Amygdala (tissue), 56 donors: ENCODE measurements at places on chromosomes 2 and 18.

DNA sequence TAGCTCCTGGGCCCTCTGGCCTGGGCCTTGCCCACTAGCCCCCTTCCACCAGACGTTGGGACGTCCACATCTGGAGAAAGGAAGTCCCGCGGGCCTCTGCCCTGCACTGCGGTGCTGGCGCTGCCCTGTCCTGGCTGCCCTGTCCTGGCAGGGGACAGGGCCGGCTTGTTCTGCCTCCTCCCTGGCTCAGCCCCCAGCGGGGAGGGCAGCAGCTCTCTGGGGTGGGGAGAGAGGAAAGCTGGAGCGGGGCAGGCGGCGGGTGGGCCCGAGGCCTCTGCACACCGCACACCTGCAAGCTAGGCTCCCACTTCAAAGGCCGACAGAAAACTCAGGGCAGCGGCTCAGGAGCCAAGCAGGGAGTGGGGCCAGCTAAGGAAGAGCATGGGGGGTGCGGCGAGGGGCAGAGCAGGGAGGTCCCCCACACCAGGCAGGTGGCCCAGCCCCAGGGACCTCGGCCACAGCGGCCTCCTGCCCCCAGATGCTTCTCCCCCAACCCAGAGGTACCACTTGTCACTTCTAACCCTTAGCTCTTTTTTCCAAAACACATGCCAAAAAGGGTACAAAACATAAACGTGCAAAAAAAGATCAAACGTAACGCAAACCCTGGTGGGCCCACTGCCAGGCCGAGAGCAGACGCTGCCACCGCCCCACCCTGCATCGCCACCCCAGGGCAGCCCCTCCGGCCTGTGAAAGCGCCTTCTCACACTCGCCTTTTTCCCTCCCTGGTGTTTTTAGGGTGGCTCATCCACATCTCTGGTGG lies 13.5 kb downstream of the SNED1 start:
- DNase-seq = no peak

- no peak for DNase-seq
Observed at GRCh38 chr2:61173116-61173515, 11.1 kb downstream of the C2orf74 start.

DNA sequence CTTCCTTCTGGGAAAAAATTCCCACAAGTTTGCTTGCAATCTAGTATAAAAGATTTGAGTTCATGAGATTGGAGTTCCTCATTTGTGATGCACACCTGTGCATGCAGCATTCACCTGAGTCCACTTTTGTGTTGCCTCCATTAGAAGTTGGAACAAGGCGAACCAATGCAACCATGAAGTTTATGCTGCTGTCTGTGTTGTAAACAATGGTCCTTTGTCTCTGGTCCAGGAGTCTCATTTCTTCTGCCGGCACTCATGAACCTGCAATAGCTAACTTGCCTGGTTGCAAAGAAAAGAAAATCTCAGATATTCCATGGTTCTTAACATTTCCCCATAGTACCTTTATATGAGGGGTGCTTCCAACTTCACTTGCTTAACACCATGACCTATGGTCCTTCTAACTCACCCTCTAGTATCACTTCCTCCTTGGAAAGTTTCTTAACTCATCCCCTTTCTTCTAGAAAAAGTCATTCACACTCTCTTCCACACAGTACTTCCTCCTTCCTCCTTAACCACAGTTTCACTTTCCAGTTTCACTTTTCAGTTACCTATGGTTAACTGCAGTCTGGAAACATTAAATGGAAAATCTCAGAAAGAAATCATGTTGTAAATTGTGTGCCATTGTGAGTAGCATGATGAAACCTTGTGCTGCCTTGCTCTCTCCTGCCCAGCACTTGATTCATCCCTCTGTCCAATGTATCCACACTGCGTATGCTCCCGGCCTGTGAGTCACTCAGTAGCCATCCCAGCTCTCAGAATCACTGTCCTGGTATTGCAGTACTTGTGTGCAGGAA lies 128.8 kb upstream of the TRIB2 start:
- DNase-seq = no peak

- DNase-seq = no peak
Observed at GRCh38 chr2:169472249-169472648, 7.0 kb upstream of the BBS5 start.

GRCh38 chr2:226414335-226414734 lies 385.3 kb downstream of the IRS1 start:
- DNase-seq = no peak

GRCh38 chr2:17239550-17239949 lies 278.7 kb downstream of the RAD51AP2 start:
- DNase-seq = no peak

DNA sequence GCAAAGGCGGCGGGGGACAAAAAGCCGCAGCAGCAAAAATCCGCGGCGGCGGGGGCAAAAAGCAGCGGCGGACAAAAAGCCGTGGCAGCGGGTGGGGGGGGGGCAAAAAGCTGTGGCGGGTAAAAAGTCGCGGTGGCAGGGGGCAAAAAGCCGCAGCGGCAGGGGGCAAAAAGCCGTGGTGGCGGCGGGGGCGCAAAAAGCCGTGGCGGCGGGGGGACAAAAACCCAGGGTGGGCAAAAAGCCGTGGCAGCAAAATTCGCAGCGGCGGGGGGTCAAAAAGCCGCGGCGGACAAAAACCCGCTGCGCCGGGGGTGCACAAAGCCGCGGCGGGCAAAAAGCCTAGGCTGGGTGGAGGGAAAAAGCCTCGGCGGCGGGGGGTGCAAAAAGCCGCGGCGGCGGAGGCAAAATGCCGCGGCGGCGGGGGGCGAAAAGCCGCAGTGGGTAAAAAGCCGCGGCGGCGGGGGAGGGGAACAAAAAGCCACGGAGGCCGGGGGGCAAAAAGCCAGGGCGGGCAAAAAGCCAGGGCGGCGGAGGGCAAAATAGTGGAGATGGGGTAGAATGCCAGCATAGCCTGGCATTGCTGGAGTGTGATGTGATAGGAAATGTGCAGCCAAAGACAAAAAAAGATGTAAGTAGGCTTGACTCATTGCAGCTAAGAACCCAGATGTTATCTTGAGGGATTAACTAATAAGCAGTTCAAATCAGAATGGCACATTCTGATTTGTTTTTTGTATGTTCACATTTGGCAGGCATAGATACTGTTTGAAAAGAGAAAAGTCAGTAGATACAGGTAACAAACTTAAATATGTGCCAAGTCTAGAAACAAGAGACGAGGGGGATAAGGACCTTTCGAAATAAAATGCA lies 1076.3 kb downstream of the RPIA start:
- no peak for DNase-seq

GRCh38 chr18:79781331-79781941 lies 16.3 kb upstream of the KCNG2 start:
- DNase-seq = no peak

- DNase-seq = no peak
Observed at GRCh38 chr2:56026828-56027227, 103.2 kb upstream of the EFEMP1 start.

- no peak for DNase-seq
Observed at GRCh38 chr18:10207682-10208345, 246.6 kb upstream of the APCDD1 start.

GRCh38 chr18:22473366-22473765 lies 55.7 kb upstream of the CTAGE1 start:
- no peak for DNase-seq

GRCh38 chr2:185456517-185456916 lies 282.1 kb upstream of the FSIP2 start:
- no peak for DNase-seq

DNA sequence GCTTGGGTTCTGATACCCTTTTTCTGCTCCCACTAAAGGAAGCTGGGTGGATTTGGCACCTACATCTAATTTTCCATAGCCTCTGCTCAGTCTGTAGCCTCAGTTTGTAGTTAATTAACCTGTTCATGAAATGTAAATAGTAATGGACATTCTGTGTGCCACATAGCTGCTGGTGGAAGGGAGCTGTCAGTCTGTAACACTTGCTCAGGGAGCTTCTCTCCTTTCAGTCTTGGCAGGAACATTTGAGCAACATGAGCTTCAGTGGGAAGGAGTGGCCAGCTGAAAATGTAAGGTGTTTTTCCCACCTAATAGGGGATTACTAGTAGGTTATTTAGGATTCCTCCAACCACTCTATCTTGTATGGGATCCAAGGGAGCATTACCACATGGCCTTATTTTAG lies 203.4 kb downstream of the ASXL3 start:
- DNase-seq = no peak

- no peak for DNase-seq
Observed at GRCh38 chr2:201786471-201786870, 5.7 kb upstream of the ALS2 start.

GRCh38 chr2:218263817-218264641 lies 3.2 kb downstream of the GPBAR1 start:
- DNase-seq = no peak

DNA sequence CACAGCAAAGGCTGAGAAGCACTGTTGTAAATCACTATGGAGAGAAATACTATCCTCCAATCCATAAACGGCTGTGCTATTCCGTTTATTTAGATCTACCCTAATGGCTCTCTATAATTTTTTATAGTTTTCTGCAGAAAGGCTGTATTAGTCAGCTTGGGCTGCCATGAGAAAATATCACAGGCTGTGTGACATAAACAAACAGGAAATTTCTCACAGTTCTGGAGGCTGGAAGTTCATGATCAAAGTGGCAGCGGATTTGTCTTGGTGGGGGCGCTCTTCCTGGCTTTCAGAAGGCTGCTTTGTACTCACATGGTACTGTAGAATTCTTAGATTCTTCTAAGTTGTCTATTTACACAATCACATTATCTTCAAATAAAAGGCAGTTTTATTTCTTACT lies 44.1 kb downstream of the C1D start:
- no peak for DNase-seq

DNA sequence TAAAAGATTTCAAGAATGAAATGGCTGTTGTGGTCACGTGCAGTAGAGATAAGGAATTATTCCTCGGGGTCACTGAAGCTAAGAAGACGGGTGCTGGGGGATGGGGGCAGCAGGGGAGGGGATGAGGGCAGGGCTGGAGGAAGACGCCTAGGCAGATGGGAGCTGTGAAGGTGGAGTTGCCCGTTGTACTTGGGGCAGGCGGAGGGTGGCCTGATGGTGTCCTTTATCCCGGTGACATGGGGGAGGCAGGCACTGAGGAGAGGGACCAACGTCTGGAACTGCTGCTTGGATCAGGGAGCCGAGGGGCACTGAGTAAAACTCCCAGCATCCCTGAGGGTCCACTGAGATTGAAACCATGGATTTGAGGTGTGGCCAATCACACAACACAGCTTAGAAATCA lies 64.9 kb downstream of the ZCCHC2 start:
- DNase-seq = no peak

GRCh38 chr18:63395503-63395902 lies 26.8 kb downstream of the VPS4B start:
- no peak for DNase-seq
